ENCODE measurements at places on chromosomes 2 and 18. TPM values are rescaled to one million over a fixed set of nuclear protein-coding genes. Genes with fewer than 3 reads are reported as not detected.

Gene NEU4
- total RNA-seq = 10.0 TPM

Gene ABCG8
- 0.03 TPM for total RNA-seq

Gene C2orf74
- total RNA-seq = 7.7 TPM

Gene GAL3ST2
- 1.6 TPM for total RNA-seq

Gene DYNAP
- total RNA-seq = not detected

Gene ATOH8
- 3.8 TPM for total RNA-seq

Gene PAX8
- 0.15 TPM for total RNA-seq

Gene TRIM43
- total RNA-seq = not detected

Gene LYPD6
- 0.31 TPM for total RNA-seq

Gene IL36B
- total RNA-seq = not detected

Gene LONRF2
- 12.9 TPM for total RNA-seq

Gene TMEM37
- total RNA-seq = 0.28 TPM

Gene NT5C1B
- total RNA-seq = not detected

Gene REEP1
- total RNA-seq = 0.23 TPM

Gene FAM110C
- 0.13 TPM for total RNA-seq

Gene RTP5
- total RNA-seq = not detected

Gene STPG4
- total RNA-seq = 0.36 TPM

Gene LRATD1
- 0.05 TPM for total RNA-seq

Gene ADGRF3
- total RNA-seq = not detected

Gene SLC19A3
- 0.28 TPM for total RNA-seq

Gene COLEC11
- total RNA-seq = 0.31 TPM

Gene LIPG
- total RNA-seq = 92.0 TPM

Gene FRZB
- total RNA-seq = 0.08 TPM

Gene GALNT13
- total RNA-seq = not detected

Gene CPO
- total RNA-seq = not detected

Gene CFAP221
- not detected for total RNA-seq

Gene HOXD1
- total RNA-seq = 0.18 TPM

Gene QPCT
- 2.3 TPM for total RNA-seq

Gene CTNNA2
- total RNA-seq = 0.54 TPM

Gene RAD51AP2
- total RNA-seq = not detected

Gene PTCD3
- 93.9 TPM for total RNA-seq

Gene LAMA3
- 8.1 TPM for total RNA-seq

Gene IKZF2
- total RNA-seq = 0.44 TPM

Gene KIAA2012
- not detected for total RNA-seq

Gene LIMS3
- 2.6 TPM for total RNA-seq

Gene CCDC178
- total RNA-seq = not detected

Measured in Panc1 (cell line).